CD14-positive monocyte (primary cell): ENCODE measurements at places on chromosomes 4 and X.

- no peak for DNase-seq
These were observed 38.9 kb upstream of the TLR2 start for GRCh38 chr4:153645183-153645582.

GRCh38 chr4:123068081-123068480, 145.7 kb upstream of the NUDT6 start:
- DNase-seq = no peak

GRCh38 chr4:76388160-76388908, 32.6 kb downstream of the CCDC158 start:
- no peak for DNase-seq

GRCh38 chrX:9420275-9421265, 44.3 kb upstream of the TBL1X start:
- no peak for DNase-seq

GRCh38 chr4:187227907-187228704, 504.4 kb upstream of the FAT1 start:
- DNase-seq = no peak

DNA sequence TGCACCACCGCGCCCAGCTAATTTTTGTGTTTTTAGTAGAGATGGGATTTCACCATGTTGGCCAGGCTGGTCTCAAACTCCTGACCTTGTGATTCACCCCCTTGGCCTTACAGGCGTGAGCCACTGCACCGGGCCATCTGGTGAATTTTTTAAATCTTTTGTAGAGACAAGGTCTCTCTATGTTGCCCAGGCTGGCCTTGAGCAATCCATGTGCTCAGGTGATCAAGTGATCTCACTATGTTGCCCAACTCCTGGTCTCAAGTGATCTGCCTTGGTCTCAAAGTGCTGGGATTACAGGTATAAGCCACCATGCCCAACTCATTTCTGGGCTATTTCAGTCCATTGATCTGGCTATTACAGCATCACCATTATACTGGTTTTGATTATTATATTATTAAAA, 22.2 kb upstream of the GALNT7 start:
- DNase-seq = no peak

- no peak for DNase-seq
These were observed 114.1 kb downstream of the TLL1 start for GRCh38 chr4:165986956-165987698.
